ENCODE measurements at places on chromosomes 2 and 18. TPM values are rescaled to one million over a fixed set of nuclear protein-coding genes. Genes with fewer than 3 reads are reported as not detected.
A peak's percentile ranks its signal among the peaks of the same experiment; 100 is the strongest.

NT5C1B gene
- not detected for total RNA-seq

FRZB gene
- total RNA-seq, result 0.11 TPM

- H3K27ac ChIP-seq, result no peak overlapping the region
- H3K4me3 ChIP-seq, result no peak overlapping the region
- no peak for DNase-seq
- 0 out of 2 replicates have a peak, but pooled peaks cover 9% of the 10 kb centered on the region for H3K27me3 ChIP-seq
- H3K4me1 ChIP-seq, result no peaks in the 10 kb centered on the region
Observed at GRCh38 chr2:18066894-18067293, 188.4 kb downstream of the KCNS3 start.

DNA sequence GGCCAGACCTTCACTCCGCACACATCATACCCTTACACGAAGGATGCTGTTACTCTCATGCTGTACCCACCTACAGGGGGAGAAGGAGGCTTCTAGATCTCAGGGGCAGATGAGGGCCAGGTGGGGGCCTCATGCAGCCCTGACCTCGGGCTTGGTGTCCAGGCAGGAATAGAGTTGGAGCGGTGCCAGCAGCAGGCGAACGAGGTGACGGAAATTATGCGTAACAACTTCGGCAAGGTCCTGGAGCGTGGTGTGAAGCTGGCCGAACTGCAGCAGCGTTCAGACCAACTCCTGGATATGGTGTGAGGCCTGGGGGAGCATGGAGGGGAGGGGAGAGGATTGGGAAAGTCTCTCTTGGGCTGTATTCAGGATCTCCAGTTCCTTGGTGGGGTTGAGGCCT lies 4.0 kb upstream of the RNF181 start:
- no peak overlapping the region for H3K27ac ChIP-seq
- no peak for DNase-seq
- no peaks in the 10 kb centered on the region for H3K36me3 ChIP-seq

DNA sequence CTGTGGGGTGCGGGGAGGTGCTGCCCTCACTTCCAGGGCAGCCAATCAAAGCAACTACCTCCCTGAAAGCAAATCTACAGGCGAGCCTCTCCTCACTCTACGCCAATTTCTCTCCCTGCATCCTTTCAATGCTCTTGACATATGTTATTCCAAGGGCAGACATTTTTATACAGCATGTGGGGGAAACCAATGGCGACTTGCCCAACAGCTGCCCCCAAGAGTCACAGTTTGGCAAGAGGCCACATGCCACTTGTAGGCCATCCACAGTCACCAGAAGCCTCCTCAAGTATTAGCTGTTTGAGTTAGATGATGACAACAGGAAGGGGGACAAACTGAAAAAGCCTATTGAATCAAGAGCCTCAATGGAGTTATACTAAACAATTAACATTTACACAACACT lies 114.6 kb downstream of the MYO5B start:
- DNase-seq, result no peak
- H3K36me3 ChIP-seq, result no peaks in the 10 kb centered on the region
- H3K27ac ChIP-seq, result peak overlapping the region; percentile 94

DNA sequence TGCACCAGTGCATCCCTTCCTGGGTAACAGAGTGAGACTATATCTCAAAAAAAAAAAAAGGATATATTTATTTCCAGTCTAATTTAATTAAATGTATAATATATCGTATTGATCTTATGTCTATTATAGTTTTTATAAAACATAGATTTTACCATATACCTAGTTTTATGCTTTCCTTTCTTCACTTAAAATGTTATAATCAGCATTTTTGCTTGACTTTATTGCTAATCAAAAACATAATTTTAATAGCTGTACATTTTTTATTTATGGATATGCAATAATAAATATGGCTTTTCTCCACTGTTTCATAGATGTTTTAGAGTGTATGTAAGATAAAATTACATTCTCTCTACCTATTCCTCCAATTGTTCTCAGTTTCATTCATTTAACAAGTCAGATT lies 958.0 kb downstream of the EPHA4 start:
- peaks cover 13% of the 10 kb centered on the region for H3K4me1 ChIP-seq
- no peak for DNase-seq
- H3K27ac ChIP-seq, result no peak overlapping the region

DNA sequence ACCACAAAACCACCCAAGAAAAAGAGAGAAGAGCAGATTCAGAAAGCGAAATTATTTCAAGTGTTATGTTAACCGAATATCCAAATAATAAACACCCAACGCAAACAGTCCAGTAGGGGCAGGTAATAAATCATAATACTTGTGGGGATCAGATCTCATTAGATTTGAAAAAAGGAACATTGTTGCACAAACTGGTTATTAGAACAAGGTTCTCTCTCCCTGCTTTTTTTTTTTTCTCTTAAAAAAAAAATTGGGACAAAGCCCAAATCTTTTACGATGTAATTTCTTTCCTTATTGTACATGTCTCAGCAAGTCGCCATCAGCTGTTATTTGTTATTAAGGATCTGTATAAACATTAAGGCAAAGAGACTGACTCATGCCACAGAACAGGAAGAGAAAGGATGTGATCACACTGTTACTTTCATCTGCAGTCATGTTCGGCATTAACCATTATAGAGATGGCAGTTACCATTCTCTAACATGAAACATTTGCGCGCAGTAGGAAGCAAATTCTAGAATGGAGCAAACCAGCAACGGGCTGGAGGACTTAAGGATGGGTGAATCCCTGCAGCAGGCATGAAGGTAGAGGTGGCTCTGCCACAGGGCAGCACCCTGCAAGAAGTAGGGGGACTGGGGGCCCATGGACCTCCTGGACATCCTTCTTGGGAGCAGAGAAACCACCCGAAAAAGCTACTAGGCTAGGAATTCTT lies 42.0 kb downstream of the EPHA4 start:
- peaks cover 18% of the 10 kb centered on the region for H3K4me1 ChIP-seq
- 0 out of 2 replicates have a peak overlapping the region, but pooled peaks have one; percentile 26 for H3K27ac ChIP-seq
- DNase-seq, result peak; percentile 82
- no peaks in the 10 kb centered on the region for H3K36me3 ChIP-seq
